ENCODE measurements at places on chromosomes 11 and 22. TPM values are rescaled to one million over a fixed set of nuclear protein-coding genes. Genes with fewer than 3 reads are reported as not detected.
A peak's percentile ranks its signal among the peaks of the same experiment; 100 is the strongest.

DNA sequence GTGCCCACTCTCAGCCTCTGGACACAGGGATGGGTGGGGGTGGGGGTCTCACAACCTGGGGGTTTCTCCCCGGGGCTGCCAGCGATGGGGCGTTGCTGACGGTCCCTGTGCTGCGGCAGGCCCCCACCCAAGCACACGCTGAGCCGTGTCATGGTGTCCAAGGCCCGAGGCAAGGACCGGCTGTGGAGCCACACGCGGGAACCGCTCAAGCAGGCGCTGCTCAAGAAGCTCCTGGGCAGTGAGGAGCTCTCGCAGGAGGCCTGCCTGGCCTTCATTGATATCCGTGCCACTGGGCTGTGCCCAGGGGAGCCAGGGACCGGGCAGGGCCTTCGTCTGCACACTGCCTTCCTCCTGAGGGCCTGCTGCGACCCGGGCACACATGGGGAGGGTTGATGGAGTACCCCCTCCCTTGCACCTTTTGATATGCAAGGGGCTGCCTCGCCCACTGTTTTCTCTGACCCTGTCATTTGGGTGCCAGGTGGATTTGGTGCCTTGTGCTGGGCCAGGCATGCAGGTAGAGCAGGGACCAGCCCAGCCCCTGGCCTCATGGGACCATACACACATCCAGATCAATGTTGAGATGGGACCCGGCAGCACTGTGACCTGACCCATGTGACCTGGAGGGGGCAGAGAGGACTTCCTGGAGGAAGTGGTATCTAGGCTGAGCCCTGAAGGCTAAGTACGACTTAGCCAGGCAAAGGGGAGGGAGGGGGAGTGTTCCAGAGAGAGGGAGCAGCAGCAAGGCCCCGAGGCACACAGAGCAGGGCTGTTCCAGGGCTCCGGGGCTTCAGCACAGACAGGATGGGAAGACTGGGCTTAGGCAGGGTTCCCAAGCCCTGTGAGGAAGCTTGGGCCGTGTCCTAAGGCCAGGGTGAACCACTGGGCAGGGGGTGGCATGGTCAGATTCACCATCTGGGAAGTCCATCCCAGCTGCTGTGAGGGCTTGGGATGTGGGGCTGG, 75.2 kb downstream of the MYO7A start:
- DNase-seq: no peak
- no peak overlapping the region for H3K27ac ChIP-seq
- no peaks in the 10 kb centered on the region for H3K36me3 ChIP-seq
- no peak overlapping the region for H3K4me3 ChIP-seq
- H3K27me3 ChIP-seq: no peaks in the 10 kb centered on the region

DNA sequence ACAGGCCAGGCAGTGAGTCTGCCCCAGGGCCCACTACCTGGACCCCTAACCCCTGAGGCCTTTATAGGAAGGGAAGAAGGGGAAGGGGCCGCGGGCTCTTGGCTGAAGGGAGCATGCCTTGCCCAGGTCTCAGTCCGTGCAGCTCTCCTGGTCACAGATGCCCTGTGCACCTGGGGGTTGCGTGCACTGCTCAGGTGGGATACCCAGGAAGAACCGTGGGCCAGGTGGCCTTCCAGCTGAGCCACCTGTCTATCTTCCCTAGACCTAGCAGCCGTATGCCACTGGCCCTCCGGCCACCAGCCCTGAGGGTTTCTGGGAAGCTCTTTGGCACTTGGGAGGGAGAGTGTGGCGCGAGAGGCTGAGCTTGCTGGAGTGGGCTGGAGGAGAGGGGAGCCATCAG, 1178.6 kb downstream of the BRD1 start:
- no peak overlapping the region for H3K27ac ChIP-seq
- DNase-seq: no peak
- H3K4me3 ChIP-seq: no peak overlapping the region
- H3K4me1 ChIP-seq: no peaks in the 10 kb centered on the region
- no peaks in the 10 kb centered on the region for H3K36me3 ChIP-seq

GRCh38 chr11:86632499-86633269, 39.7 kb downstream of the ME3 start:
- H3K27ac ChIP-seq: peak overlapping the region; percentile 47
- H3K36me3 ChIP-seq: no peaks in the 10 kb centered on the region
- no peak overlapping the region for H3K4me3 ChIP-seq
- peak; percentile 99 for DNase-seq
- no peaks in the 10 kb centered on the region for H3K27me3 ChIP-seq

The CDC42BPG gene
- under 0.01 TPM for total RNA-seq

The PICK1 gene
- 16.5 TPM for total RNA-seq
